Kasumi-1 (cell line): ENCODE measurements at places on chromosomes 3 and 15.

DNA sequence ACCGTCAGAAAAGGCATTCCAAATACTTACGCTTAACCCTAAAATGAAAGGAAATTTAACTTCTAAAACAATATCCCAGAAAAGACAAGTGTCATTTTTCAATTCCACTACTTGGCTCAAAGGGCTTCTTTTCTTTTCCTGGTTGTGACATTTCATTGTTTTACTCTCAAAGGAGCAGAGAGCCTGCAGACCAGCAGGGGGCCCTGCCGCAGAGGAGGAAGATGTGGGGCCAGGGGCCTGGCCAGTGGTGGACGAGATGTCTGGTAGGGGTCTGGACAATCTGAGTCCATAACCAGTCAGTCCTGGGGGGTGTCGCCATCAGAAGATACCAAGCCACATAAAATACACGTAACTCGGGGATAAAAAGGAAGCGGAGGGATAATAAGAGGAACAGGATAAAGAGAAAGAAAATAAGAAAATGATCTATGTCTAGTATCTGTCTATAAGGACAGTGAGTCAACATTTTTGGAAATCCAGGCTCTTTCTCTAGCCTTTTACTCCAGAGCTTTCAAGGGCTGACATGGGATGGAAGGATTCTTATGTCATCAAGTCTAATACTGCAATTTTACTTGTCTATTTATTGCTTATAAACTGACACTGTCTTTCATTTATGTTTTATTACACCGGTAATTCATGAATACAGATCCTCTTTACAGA is 54.2 kb upstream of the ARHGEF3 start:
- peak; percentile 40 for DNase-seq

- no peak for DNase-seq
Observed at GRCh38 chr3:150158943-150159625, 188.4 kb upstream of the PFN2 start.

GRCh38 chr15:51132384-51133139 is 37.9 kb upstream of the TNFAIP8L3 start:
- DNase-seq, result peak; percentile 46

GRCh38 chr3:10808974-10809373 is 7.1 kb upstream of the SLC6A11 start:
- DNase-seq, result no peak

DNA sequence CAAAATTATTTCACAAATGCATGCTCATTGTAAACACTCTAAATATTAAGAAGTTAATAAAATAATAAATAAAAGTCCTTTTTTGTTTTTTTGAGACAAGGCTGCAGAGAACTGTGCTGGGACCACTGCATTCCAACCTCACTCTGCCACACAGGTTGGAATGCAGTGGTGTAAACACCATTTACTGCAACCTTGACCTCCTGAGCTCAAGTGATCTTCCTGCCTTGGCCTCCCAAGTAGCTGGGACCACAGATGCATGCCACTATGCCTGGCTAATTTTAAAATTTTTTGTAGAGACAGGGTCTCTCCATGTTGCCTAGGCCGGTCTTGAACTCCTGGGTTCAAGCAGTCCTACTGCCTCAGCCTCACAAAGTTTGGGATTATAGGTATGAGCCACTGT is 578.4 kb downstream of the ZIC1 start:
- no peak for DNase-seq

DNA sequence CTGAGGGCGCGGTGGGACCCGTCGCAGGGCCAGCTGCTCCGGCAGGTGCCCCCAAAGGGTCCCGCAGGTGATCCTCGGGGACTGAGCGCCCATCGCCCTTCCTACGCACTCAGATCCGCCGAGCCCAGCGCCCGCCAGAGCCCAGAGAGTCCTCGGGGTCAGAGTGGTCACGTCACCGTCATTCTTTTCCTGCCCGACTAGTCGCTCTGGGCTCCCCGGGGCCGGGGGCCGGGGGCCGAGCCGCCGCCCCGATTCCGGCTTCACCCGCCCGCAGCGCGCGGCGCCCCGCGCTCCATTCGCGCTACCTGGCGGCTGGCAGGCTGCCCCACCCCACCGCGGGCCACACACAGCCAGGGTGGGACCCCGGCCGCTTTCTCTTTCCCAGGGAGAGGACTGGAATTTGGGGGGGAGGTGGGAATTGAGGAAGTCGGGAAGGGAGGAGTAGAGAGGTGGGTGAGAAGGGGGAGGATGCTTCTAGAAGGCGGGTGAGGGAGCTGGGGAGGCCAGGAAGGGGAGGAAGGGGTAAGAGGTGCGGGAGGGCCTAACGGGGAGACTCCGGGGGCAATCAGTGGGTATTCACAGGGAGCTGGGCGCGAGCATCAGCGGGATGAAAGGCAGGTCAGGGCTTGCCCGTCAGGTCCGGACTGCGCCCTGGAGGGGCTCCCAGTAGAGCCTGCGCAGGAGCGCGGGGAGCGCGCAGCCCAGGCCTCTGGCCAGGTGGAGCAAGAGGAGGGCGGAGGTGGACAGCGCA is 36.1 kb upstream of the EPHB3 start:
- no peak for DNase-seq

DNA sequence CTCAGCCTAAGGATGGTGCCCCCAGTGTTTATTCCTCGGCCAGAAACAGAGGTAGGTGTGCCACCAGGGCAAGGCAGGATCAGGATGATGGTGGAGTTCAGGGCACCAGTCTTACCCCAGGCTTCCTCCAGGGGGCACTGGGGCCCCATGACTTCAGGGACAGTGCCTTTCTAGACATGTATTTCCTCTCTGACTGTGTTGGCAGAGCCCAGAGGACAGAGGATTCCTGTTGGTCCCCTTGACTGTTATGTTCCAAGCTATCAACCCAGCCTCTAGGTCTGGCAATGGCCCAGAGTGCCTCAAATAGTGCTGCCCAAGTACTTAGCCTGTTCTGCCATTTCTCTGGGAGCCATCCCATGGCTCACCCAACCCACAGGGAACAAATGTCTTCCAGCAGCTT is 2.8 kb downstream of the HEMK1 start:
- peak; percentile 85 for DNase-seq

DNA sequence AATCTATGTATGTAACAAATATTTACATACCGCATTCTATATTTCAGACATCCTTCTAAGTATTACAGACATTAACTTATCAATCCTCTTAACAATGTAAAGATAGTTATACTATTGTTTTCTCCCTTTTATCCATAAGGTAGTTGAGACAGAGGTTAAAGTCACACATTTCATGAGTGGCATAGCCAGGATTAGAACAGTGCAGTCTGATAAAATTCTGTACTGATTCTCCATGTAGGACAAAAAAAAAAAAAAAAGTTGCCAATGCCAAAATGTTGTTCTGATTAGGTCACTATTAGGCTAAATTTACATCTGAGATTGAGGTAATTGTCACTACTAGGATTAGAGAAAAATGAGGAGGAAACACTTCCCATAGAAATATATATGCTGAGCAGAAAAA is 629.2 kb downstream of the OTOL1 start:
- DNase-seq, result no peak

DNA sequence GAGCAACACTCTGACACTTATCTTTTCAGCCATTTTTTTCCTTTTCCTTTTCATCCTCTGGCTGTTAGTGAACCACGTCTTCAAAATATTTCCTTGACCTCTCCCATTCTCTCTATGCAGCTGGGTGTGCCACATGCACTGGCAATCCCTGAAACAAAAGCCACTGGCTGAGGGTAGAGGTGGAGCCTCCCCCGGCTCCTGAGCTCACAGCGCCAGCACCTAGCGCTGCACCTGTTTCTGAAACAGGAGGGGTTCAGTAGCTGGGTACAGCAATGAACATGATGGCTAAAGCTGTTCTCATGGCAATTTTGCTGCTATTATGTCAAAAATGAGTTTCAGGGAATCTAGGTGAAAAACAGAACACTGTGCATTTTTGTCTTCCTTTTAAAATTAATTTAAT is 314.7 kb upstream of the ATP10A start:
- DNase-seq, result no peak

GRCh38 chr15:80127911-80128310 is 24.9 kb upstream of the FAH start:
- DNase-seq, result no peak

DNA sequence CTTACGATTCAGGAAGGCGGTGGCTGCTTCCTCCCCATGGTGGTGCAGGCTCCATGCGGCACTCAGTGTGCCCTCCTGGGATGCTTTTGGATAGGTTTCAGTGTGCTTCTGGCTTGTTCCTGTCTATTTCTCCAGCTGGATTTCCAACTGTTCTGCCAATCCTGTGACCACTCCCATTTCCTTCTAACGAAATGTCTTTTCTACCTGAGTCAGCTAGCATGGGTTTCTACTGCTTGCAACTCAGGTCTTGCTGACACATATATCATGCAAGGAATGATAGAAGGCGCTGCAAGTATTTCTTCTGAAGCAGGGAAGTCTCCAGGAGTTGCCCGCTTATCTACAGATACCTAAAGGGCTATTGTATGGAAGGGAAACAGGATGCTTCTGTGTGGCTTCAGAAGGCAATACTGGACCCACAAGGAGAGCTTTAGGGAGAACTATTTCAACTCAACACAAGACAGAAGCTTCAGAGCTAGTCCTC is 244.4 kb downstream of the OPA1 start:
- DNase-seq, result no peak

DNA sequence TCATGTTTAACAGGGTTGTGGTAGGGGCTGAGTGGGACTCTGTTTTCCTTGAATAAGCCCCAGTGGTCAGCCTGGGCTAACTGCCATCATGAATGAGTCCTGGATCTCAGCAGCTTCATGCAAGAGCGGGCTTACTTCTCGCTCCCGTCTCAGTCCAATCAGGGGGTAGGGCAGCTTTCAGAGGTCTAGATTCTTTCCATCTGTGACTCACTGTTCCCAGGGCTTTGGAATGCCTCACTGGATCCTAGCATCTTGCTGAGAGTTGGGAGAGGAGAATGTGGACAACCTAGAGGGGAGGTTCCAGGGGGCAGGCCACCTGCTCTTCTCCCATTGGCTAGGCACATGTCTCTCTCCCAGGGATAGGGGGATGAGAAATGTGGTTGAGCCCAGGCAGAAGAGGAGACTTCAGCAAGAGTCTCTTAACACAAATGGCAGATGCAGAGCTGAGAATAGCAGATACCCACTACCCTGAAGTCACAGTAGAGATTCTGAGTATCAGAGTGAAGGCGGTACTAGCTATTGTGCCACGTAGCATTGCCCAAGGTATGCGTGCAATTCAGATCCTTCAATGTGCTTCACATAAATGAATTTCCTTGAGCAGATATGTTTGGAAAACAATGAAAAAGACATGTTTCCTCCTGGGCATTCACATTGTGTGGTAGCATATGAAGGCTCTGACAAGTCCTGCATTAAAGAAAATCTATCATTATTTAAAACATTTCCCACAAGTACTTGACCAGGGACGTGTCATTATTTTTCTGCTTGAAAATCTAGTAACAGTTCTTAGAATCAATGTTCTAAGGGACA is 257.7 kb upstream of the PROK2 start:
- DNase-seq, result no peak

- DNase-seq, result no peak
Observed at GRCh38 chr3:115503394-115503793, 119.9 kb upstream of the GAP43 start.

DNA sequence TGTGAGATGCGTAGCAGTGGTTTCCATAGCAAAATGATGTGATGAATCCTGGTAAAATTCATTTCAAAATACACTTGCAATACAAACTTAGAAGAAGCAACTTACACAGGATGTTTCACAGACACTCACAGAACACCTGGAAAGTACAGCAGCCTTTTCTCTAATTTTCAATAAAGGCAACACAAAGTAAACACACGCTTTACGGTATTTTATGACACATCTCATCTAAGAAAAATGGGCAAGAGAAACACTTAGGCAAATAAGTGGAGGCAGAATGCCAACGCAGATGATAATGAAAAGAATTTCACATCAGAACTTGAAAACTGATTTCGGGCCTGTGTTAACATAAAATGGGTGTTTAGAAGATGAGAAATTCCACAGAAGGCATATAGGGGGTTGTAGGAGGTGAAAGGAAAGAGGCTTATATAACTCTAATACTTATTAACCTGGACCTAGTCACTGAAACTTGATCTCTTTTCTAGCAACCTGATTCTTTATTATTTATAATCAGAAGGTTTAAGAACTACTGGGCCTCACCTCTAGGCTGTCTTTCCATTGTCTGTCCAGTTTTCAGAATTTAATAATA is 25.6 kb upstream of the MAP3K13 start:
- no peak for DNase-seq

DNA sequence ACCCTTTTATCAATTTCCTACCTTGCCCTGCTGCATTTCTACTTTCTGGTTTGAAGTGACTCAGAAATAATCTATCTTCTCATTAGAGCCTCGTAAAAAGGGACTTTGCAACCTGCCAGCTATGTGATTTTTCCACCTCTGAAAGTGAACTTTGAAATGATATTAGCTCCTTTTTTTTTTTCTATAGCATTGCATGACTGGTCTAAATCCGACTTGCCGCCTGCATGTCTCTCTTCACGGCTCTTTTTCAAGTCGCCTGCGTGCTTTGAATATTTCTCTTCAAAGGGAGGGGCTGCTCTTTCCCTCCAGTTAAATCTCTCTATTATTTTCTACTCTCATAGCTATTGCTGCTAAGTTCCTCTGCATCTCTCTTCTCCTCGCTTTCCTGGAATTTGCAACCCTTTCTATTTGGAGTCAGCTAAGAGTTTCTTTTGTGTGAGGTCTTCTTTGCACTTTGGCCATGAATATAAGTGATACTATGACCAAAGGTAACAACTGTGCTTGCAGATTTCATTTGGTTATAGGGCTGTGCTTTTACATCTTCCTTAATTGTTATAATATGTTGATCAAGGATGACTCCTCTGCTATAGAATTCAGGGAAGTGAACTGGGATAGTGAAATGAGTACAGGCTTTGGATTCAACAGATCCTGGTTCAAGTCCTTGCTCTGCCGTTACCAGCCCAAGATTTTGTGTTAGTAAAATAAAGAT is 541.1 kb downstream of the AGBL1 start:
- no peak for DNase-seq

- DNase-seq, result peak; percentile 24
Observed at GRCh38 chr3:177353140-177353539, 155.9 kb upstream of the TBL1XR1 start.

GRCh38 chr3:64297563-64297962 is 72.3 kb upstream of the PRICKLE2 start:
- no peak for DNase-seq

GRCh38 chr3:25292595-25292994 is 135.5 kb upstream of the RARB start:
- DNase-seq, result no peak
